ENCODE measurements at places on chromosomes 5 and 9. TPM values are rescaled to one million over a fixed set of nuclear protein-coding genes. Genes with fewer than 3 reads are reported as not detected.

GRCh38 chr5:86684222-86684621 is 66.5 kb downstream of the COX7C start:
- no peak for DNase-seq

Gene CCL21
- not detected for total RNA-seq

Gene MCIDAS
- 0.21 TPM for total RNA-seq

- DNase-seq = no peak
Measured at GRCh38 chr9:87880683-87881082, 2.0 kb upstream of the SPATA31E1 start.

Gene GEMIN5
- total RNA-seq = 9.7 TPM

DNA sequence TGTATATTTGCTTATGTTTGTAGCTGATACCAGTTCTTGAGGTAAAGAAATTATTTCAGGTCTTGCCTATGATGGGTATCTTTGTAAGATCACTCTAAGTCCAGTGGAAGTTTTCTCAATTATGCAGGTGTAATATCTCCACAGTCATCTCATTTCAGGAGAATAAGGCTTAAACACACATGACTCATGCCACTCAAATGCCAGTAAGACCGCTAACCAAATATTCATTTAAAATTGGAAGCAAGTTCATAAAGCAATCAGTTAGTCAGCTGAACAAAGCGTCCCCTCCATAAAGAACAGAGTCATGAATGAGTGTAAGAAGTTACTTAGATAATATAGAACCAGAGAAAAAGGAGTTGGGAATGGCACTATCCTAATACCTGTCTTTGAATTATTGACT is 248.7 kb downstream of the LURAP1L start:
- no peak for DNase-seq

Gene HAPLN1
- total RNA-seq = 4.5 TPM

DNA sequence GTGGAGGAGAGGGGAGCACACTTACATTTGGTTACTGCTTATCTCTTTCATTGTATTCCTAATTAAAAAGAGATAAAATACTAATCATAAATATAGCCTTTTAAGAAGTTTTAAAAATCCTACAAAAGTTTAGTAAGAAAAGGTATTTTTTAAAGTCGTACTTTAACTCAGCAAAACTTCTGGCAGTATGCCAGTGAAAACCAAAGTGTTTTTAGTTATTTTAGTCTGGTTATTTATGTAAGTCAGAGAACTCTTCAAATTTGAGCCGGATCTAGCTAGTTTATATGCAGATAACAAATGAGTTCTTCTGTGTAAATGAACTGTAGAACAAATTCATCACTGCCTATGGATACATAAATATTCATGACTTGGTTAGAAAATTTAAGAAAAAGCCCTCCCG is 36.5 kb upstream of the ANKDD1B start:
- DNase-seq = no peak

Gene DBH
- total RNA-seq = not detected

Measured in H4 (cell line).